Fibroblast of pulmonary artery (primary cell): ENCODE measurements at places on chromosomes 12 and 14.

DNA sequence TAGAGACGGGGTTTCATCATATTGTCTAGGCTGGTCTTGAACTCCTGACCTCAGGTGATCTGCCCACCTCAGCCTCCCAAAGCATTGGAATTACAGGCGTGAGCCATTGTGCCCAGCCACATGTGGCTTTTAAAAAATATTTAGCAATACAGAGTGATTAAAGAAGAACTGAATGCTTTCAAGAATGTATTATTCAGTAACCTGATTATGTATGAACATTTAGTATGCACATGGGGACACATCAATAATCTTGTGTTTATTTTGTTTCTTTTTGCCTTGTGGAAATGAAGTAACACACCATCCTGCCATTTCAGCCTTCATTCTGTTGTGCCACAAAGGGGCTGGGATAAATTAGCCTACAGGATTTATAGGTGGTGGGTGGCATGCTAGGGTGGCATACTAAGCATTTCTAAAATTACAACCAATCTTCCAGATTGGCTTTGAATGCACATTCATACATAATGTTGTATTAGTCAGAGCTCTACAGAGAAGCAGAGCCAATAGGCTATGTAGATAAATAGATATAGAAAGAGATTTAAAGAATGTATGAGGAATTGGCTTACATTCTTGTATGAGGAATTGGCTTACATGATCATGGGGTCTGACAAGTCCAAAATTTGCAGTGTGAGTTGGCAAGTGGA is 25.5 kb upstream of the TXNRD1 start:
- peak; percentile 33 for DNase-seq

DNA sequence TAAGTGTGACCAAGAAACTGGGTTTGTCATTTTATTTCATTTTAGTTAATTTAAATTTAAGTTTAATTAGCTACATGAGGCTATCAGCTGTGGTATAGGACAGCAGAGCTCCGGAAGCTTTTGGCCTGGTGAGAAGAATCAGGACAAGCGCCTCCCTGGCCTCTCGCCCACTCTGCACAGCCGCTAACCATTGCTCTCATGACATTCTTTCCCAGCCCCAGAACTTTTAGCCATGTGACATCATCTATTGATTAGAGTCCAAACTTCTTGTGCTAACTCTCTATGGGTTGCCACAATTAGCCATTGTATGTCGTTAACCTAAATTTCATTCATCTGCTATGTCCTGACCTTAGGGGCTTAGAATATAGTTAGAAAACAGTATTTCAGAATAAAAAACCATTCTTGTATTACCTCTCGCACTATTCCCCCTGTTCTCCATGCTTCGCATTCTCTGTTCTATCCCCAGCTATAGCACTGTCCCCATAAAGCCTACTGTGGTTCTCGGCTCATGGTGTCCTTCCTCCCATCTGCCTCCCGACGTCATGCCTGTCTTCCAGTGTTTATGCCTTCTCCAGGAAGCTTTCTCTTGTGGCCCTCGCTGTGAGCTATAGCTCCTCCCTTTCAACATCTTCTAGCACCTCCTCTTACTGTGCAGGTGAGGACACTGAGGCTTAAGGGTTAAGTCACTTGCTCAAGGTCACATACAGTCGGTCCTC is 23.5 kb downstream of the SSH1 start:
- peak; percentile 87 for DNase-seq

DNA sequence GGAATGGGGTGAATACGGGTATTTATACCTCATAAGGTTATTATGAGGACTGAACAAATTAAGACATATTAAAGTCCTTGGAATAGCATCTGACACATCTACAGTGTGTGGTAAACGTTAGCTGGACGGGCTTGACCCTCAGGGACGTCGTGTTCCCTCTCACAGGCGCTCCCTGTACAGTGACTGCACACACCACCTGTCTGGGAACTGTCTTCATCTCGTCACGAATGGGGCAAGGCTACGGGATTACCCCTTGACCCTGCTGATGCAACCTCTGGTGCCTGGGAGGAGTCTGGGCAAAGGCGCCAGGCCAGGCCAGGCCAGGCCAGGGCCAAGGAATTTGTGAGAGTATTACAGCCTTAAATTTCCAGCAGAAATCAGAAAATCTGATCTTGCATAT is 191.1 kb downstream of the CALM1 start:
- no peak for DNase-seq

GRCh38 chr12:132385923-132386751 is 56.7 kb upstream of the GALNT9 start:
- no peak for DNase-seq

- no peak for DNase-seq
These were observed 77.2 kb upstream of the DYNC1H1 start for GRCh38 chr14:101887219-101887618.

- DNase-seq: peak; percentile 3
These were observed at the start of gene WSCD2 for GRCh38 chr12:108129017-108129812. WSCD2 (plus strand) TSS chr12:108129288; CDS start chr12:108195833, 66,545 bp downstream.

GRCh38 chr14:26323869-26324268 is 274.0 kb downstream of the NOVA1 start:
- DNase-seq: no peak

DNA sequence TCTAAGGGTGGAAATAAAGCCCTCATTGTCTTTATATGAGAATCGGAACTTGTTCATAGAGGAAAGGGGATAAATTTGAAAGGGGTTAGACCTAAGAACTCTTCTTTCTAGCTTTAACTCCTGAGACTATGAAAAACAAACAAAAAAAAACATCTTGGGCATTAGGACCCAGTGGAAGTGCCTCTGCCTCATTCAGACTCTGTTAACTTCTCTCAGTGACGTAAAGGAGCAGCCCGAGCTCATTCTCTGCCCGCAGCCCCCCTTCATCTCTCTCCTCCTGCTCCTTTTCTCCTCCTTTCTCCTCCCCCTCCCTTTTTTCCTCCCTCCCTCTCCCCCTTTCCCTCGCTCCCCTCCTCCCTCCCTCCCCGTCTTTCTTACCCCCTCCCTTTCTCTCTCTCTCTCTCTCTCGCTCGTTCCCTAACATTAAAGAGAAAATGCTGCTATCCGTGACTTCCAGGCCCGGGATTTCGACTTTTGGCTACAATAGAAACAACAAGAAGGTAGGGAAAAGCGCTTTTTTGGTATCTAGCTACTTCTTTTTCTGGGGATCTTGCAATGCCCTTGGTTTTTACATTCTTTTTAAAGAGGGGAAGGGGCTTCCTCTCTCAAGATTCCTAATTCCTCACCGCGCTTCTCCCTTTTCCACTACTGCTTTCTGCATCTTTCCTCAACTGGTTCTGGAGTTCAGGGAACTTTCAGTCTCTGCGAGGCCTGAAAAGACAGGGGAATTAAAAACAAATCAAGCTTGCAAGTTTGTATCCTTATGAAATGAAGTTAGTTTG is at the start of gene RBMS2:
Gene RBMS2 (plus strand): TSS at position 231 of the 782 bp plus-strand sequence. CDS start 204 bp downstream, at position 435.
- DNase-seq: peak; percentile 97

GRCh38 chr14:104586832-104587620 is 7.5 kb downstream of the C14orf180 start:
- no peak for DNase-seq

- DNase-seq: peak; percentile 97
These were observed 20.3 kb upstream of the AMN1 start for GRCh38 chr12:31749024-31749704.

- DNase-seq: no peak
These were observed 147.6 kb downstream of the BRMS1L start for GRCh38 chr14:35973770-35974169.

GRCh38 chr14:67943947-67944346 is 124.4 kb downstream of the RAD51B start:
- DNase-seq: peak; percentile 97

DNA sequence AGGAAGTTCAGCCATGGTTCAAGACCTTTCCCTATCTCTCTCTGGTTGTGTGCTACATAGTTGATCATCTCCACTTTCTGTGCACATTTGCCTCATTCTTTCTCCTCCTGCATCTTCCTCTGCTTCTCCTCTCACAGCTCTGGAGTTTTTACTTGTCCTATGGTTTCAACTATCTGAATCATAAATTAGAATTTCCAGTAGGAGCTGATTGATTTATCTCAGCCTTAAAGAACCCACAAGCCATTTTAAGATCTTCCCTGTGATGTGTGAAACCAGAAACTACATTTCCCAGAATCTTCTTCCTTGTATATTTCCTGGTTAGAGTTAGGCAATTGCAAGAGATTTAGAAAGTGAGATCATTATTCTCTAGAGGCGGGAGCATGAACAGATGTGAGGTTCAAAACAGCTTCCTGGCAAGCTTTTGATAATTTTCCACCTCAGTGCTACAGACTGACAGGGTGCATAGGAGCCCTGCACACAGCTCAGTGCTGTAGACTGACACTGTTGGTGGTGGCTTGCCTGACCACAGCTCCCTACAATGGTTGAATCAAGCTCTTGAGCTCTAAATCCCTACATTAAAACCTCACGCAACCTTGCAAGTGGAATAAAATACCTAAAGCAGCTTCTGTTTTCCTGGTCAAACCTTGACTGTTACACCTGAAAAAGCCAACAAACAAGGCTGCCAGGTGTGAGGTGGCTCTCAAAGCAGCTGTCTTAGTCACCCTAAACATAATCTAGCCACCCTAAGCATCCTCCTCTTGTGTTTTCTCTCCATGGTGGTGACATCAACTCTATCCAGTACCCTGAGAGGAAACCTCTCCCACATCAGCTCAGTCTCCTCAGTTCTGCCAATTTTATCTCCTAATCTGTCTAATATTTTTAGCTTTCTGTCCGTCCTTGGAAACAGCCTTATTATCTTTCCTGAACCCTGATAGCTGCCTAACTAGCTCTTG is 21.5 kb upstream of the IFNG start:
- no peak for DNase-seq

GRCh38 chr12:44002607-44003006 is 166.7 kb downstream of the TMEM117 start:
- DNase-seq: no peak

DNA sequence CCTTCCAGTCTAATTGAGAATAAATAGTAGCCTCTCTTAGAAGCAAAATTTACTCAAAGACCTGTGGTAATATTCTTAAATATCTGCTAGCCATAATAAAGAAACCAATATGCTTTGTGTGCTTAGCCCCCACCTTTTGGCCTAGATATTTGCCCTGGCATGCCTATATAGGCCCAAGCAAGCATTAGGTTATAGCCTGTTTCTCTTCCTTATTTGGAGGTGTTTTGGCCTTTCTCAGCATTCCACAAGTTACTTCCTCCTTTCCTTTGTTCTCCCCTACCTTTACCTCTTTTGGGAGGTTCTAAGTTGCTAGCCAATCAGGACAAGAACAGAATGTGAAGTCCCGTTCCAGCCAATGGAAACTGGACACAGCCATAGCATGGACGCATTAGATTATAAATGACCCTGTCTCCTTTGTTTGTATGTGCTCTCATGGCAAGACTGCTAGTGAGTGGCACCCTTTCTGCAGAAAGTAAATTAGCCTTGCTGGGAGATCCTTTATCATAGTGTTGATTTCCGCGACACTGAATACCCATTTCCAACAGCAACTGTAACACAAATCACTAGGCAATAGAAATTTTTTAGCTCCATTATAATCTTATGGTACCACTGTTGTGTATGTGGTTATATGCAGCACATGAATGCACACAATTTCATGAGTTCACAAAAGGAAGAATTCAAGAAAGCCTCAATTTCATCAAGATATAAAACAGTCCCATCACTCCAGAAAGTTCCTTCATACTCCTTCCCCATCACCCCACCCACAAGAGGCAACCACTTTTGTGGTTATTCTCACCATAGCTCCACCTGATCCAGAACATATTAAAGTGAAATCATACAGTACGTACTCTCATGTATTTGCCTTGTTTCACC is 37.6 kb downstream of the CEP83 start:
- DNase-seq: no peak

DNA sequence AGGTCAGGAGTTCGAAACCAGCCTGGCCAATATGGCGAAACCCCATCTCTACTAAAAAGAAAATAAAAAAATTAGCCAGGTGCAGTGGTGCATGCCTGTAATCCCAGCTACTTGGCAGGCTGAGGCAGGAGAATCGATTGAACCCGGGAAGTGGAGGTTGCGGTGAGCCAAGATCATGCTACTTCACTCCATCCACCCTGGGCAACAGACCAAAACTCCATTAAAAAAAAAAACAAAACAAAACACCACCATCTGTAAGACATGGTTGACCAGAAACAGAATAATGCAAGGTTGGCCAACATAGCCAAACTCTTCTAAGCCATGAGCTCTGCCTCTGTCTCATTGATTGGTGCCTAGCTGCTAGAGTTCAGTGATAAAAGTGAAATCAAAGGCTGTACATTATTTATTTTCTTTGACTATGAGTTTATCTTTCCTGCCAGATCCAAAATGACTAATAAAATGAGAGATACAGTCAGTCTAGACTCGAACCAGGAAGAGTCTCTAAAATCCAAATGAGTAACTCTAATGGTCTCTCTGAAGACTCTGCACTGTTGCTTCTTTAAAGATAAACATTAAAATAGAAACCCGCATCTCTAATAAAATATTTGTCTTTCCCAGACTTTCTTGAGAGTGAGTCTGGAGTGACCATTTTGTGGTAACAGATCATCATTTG is 404.7 kb downstream of the DAD1 start:
- DNase-seq: no peak

- no peak for DNase-seq
These were observed 1.7 kb downstream of the NUDT4 start for GRCh38 chr12:93379326-93379980.

GRCh38 chr14:101360054-101360911 is 201.0 kb upstream of the DIO3 start:
- no peak for DNase-seq

DNA sequence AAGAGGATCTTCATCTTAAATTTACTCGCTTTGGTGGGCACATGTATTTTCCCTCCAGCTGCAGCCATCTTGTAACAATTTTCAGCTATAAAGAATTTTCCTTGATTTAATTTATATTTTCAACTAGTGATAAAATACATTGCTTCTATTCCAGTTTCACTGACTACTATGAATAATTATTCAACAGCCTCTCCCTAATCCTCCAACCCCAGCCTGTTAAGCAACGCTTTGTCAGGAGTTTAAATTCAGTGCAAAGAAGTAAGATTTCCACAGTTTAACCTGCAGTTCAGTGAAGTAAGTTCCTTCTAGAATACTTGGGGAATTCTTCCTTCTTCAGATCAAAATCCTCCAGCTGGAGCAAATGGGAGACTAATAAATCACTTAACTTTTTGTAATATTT is 180.2 kb downstream of the MSRB3 start:
- DNase-seq: no peak

GRCh38 chr14:67583711-67584644 is 16.1 kb downstream of the PIGH start:
- DNase-seq: peak; percentile 67

DNA sequence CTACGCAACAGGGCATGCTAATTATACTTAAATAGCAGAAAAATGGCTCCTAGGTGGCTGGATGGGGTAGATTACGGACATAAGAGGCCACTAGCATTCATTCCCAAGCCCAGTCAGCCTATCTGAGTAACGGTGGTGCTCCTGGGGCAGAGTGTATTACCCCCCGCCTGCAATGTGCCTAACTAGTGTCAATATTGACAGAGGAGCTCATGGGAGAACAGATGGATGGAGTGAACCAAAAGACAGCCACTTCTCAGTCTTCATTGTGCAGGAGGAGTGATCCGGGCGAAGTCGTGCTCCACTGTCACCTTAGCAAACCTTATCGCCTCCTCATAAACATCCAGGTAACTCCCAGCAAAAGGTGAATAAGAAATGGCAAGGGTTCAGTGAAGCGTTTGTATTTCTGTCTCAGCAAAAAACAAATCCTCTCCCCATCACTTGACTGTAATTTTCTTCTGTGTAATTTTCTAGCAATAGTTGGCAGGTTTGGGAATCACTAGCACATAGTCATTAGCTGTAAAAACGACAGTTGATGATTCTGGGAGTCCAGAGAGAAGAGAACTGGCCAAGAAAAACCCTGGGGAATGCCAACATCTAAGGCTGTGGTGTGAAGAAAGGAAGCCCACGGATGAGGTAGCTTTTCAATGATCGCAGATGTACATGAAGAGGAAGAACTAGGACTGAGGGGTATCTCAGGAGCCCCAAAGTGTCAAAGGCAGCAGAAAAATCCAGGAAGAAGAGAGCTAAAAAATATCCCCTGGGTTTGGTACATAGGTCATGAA is 126.6 kb upstream of the BCL2L14 start:
- DNase-seq: no peak
